GM23248 (cell line): ENCODE measurements at places on chromosomes 4 and X. TPM values are rescaled to one million over a fixed set of nuclear protein-coding genes. Genes with fewer than 3 reads are reported as not detected.

- DNase-seq: peak; percentile 99
These were observed 30.8 kb downstream of the HERC3 start for GRCh38 chr4:88623097-88623496.

- DNase-seq: no peak
These were observed 8.8 kb upstream of the PIGA start for GRCh38 chrX:15344106-15344505.

GRCh38 chrX:108033890-108034289, 11.0 kb upstream of the VSIG1 start:
- peak; percentile 2 for DNase-seq

DNA sequence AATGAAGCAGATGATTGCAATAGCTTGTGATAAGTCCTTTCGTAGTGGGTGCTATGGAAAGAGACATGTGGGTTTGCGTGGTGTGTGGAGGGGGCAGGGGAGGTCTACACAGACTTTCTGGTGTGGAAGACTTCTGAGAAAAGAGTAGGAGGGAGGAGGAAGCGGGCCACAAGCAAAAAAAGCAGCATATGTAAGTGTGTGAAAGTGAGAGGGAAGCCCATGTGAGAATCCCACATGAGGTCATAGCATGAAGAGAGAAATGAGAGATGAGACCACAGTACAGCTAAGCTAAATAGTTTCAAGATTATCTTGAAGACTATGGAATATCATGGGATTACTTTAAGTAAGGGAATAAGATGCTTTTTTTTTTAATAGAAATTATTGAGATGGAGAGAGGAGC, 2039.9 kb upstream of the TENM3 start:
- DNase-seq: no peak

GRCh38 chr4:81635739-81636138, 164.0 kb upstream of the RASGEF1B start:
- no peak for DNase-seq

DNA sequence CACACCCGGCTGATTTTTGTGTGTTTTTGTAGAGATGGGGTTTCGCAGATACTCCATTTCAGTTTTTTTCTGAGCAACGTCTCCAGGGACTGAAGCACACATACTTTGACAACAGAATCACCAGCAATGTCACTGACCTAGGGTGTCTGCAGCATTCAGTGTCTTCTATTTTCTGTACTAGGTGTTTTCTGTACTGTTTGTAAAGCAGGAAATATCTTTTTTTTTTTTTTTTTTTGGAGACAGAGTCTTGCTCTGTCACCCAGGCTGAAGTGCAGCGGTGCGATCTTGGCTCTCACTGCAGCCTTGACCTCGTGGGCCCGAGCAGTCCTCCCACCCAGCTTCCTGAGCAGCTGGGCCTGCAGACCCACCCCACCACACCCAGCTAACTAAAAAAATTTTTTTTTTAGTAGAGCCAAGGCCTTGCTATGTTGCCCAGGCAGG, 8.9 kb downstream of the ADD1 start:
- peak; percentile 22 for DNase-seq

GRCh38 chr4:138242076-138242833, at the start of gene SLC7A11:
SLC7A11 (minus strand) TSS chr4:138242349; CDS start chr4:138242069, 280 bp downstream.
- peak; percentile 98 for DNase-seq

DNA sequence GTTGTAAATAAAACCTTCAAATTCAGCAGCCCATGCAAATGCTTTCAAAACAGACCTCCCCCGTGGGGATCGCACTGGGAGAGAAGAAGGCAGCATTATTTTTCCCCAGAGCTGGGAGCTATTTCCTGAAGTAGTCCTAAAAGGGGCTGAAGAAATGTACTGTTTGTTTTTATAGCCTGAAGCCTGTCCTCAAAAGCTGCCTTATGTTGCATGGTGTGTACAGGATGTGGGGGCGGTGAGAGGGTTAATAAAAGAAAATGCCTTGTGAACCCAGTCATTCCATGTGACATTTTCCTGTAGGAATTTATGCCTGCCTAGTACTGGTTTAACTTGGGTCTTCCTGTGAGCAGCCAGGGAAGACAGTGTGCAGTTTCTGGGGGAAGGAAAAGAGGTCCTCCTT, 144.1 kb downstream of the SOWAHB start:
- DNase-seq: peak; percentile 91

GRCh38 chrX:120205816-120206753, 44.5 kb upstream of the ZBTB33 start:
- no peak for DNase-seq

GRCh38 chrX:47222751-47223350, 4.4 kb downstream of the CDK16 start:
- no peak for DNase-seq

- DNase-seq: no peak
These were observed 12.2 kb upstream of the DUSP9 start for GRCh38 chrX:153634832-153635231.

DNA sequence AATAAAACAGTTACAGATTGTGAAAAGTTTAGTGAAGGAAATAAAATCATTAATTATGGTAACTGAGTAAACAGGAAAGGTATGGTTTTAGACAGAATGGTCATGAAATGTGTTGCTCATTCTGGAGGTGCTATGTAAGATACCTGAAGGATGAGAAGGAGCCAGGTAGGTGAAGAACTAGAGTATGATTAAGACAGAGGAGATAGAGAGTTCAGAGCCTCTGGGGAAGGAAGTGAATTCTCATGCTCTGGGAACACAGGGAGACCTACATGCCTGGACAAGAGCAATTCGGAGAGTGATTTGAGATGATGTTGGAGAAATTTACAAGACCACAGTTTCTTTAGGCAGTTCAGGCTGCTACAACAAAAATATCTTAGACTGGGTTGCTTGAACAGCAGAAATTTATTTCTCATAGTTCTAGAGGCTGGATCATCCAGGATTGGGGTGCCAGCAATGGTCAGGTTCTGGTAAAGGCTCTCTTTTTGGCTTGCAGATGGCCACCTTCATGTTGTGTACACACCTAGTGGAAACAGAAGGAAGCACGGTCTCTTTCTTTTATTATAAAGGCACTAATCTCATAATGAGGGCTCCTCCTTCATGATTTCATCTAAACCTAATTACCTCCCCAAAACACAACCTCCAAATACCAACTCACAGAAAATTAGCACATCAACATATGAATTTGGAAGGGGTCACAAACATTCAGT, 1416.1 kb downstream of the PCDH7 start:
- no peak for DNase-seq

GRCh38 chr4:13984991-13985800, 357.7 kb upstream of the BOD1L1 start:
- peak; percentile 27 for DNase-seq

DNA sequence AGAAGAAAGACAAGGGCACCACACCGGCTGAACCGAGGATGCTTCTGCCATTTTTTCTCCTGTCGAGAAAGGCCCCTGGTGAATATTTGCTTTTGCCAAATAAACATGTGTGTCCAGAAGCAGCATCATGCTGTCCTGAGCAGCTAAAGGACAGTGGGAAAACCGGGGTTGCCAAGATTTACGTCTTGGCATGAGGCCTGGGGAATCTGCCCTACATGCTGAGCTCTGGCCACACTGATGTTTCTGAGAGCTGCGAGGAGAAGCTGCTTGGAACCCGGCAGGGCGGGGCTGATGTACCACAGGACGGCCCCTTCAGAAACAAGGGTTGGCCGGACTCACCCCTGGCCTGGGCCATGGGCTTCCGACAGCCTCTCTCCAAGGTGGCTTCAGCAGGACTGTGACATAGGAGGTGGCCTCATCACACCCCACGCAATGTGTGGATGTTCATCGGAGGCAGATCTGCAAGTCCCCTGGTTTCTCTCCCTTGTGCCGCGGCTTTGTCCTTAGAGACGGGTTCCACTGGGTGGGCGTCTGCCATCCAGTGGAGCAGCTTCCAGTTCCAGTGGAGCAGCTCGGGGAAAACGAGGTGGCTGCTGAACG, 42.2 kb upstream of the SORCS2 start:
- DNase-seq: no peak

DNA sequence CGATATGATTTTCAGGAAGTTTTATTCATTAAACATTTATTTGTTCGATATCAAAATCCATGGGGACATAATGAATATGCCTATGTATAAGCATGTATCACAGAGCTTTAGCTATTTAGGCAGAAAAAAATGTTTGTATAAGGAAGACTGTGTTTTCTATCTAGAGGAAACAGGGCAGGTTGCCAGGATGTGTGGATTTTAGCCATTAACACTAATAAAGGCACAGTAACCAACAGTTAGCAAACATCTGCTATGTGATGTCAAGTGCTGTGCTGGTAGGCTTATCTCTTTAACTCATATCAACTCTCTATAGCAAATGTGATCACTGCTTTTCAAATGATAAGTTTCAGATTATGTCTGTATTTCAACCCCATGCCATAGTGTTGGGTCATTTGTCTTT, 708.9 kb upstream of the HS3ST1 start:
- no peak for DNase-seq

DNA sequence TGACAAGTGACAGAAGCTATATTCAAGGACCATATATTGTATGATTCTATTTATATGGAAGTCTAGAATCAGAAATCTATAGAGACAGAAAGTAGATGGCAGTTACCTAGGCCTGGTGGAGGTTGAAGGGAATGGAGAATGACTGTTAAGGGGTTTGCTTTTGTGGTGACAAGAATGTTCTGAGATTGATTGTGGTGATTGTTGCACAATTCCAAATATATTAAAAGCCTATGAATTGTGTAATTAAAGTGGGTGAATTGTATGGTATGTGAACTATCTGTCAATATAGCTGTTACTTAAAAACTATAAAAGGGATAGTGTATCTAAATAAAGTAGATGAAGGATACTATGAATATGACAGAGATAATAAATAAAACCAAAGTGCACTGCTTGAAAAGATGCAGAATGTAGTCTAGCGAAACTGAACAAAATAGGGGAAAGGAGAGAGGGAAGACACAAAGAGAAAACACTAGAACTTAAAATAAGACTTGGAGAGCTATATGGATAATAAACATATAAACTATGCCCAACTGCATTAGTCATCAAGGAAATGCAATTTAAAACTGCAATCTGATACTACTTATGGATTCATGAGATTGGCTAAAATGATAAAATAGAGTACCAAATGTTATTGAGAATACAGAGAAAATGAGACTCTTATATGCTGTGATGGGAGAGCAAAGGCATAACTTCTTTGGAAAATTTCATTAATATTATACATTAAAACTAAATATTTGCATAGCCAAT, 82.1 kb upstream of the BANK1 start:
- DNase-seq: no peak

- DNase-seq: no peak
These were observed 89.6 kb downstream of the C4orf51 start for GRCh38 chr4:145769450-145770037.

DNA sequence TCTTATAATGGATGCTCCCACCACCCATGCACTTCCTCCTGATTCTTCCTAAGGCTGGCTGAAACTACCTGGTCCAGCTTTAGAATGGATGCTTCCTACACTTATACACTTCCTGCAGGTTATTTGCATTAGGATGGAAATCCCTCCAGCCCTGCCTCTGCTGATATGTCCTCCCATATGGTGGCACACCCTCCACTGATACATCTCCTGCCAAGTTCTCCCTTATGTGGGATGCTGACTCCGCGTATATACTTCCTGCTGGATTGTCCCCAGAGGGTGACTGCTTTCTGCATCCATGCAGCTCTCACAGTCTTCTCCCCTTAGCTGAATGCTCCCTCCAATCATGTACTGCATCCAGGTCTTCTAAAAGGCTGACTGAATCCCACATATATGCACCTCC, 254.6 kb upstream of the FAM47C start:
- DNase-seq: no peak

GRCh38 chrX:574251-574650, 56.3 kb upstream of the SHOX start:
- DNase-seq: no peak

- peak; percentile 90 for DNase-seq
These were observed 57.2 kb upstream of the FAM9C start for GRCh38 chrX:13101441-13102139.

DNA sequence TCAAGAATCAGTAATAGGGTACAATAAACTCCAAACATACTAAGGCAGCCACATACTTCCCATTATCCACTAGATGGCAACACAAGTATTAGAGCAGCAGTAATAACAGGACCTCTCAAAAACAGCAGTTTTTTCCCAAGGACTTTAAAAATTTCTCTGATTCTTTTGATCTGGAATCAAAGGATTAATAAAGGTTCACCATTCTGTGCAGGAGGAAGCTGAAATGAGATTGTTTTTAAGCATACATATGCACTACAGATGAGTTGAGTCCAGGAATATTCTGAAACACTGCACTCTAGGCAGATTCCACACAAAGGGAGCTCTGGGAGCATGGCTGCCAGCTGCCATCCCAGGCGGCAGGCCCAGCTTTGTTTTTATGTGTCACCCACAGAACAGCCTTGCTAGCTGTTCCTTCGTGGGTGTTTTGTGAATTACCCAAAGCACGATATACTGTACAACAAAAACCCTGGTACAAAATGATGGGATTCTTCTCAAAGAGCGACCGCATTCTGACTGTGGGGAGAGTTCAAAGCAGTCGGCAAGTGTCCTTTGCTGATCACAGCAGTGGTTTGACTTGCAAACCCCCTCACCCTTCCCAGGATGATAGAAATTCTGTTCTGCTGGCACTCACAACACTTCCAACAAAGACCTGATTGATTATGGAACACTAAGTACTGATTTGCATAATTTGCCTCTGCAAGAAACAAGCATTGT, 61.0 kb downstream of the STX18 start:
- DNase-seq: peak; percentile 84

DNA sequence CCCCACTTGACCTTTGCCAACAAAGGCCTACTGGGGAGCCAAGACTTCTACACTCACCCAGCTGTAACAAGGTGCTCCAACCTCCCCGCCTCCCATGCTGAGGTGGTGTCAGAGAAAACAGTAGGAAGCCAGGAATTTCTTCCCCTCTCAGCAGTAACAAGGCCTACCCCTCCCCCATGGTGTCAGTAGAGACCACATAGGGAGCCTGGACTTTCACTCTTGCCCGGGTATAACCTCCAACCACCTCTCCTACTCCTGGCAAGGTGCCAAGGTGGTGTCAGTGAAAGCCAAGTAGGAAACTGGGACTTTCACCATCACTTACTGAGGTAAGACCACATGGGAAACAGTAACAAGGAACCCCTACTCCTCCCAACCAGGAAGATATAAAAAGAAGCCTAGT, 93.1 kb downstream of the SLC16A2 start:
- DNase-seq: no peak

The PABPC4L gene
- total RNA-seq: under 0.01 TPM in 2 replicates

The TLL1 gene
- not detected in 2 replicates for total RNA-seq

The SULT1B1 gene
- total RNA-seq: 2.6 TPM in 1 of 2 replicates, not detected in the other

The BEND2 gene
- not detected in 2 replicates for total RNA-seq

The DMD gene
- 1.5 and 3.5 TPM in 2 replicates for total RNA-seq

The CTPS2 gene
- total RNA-seq: 5.8 and 8.0 TPM in 2 replicates

The HS3ST1 gene
- total RNA-seq: not detected in 2 replicates

The RBM3 gene
- total RNA-seq: 188 and 210 TPM in 2 replicates

The MAGEC2 gene
- not detected in 2 replicates for total RNA-seq

The TCEAL3 gene
- total RNA-seq: 16.3 and 33.4 TPM in 2 replicates

The GABRB1 gene
- not detected in 2 replicates for total RNA-seq

The VGLL1 gene
- not detected in 2 replicates for total RNA-seq

The SPANXD gene
- total RNA-seq: not detected in 2 replicates

The FREM3 gene
- total RNA-seq: not detected in 2 replicates

The IL2 gene
- not detected in 2 replicates for total RNA-seq

The MAB21L2 gene
- not detected in 2 replicates for total RNA-seq
